Stimulated activated CD8-positive, alpha-beta memory T cell treated with anti-CD3 and anti-CD28 coated beads, Interleukin-2, amount 100 ng/mL, for 1 hour (primary cell): ENCODE measurements at places on chromosomes 5 and 9.

DNA sequence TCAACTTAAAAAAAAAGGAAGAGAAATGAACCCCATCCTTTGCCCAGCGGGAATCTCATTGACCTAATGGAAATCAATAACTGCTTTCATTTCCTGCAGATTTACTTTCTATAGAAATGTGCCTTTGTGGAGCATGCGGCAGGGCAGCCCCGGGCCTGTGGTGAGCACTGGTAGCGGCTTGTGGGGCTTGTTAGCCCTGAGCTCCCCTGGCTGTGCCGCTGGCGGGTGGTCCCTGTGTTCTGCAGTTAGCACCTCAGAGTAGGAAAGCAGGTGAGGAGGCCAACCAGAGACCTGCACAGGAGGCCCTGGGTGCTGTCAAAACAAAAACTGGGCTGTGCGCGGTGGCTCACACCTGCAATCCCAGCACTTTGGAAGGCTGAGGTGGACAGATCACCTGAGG lies 76.8 kb upstream of the CDK20 start:
- no peak for DNase-seq

GRCh38 chr5:36712706-36713105 lies 106.3 kb downstream of the SLC1A3 start:
- DNase-seq = no peak

DNA sequence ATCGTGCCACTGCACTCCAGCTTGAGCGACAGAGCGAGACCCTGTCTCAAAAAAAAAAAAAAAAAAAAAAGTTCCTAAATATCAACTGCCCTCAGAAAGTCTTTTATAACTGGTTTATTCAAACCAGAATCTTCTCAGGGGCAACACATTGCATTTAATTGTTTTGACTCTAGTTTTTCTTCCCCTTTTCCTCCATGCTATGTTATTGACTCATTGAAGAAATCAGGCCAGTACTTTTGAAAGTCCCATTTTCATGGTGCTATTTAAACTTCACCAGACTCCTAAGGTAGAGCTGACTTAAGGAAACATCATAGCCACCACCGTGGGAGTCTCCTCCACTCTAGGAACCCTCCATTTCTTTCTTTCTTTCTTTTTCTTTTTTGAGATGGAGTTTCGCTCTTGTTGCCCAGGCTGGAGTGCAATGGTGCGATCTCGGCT lies 83.1 kb upstream of the IL6ST start:
- no peak for DNase-seq

DNA sequence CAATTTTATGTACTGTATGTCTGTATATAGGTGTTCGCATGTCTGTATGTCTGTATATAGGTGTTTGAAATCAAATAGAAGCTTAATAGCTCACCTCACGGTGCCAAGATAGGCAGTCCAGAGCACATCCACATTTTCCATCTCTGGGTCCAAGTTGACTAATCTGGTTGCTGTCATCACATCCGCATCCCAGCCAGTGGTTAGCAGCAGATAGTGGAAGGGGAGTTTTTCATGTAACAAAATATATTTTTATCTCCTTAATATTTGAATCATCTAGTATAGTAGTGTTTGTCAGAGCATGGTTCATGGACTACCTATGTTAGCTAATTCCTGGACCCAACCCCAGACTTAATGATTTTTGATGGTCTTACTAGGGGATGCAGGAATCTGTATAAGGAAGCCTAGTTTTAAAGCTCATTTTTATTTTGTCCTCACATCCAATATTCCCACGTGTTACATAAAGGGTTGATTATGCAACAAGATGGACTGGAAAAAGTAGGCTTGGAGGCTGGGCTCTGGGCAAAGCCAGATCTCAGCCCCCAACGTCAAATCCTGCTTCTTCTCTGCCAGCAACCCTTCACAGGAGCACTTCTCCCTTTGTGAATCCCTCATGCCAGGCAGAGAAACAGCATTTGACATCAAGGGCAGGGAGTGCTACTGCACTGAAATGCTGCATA lies 219.7 kb downstream of the ZSWIM6 start:
- DNase-seq = no peak

- DNase-seq = no peak
Measured at GRCh38 chr5:179729727-179730126, 2.9 kb upstream of the MAML1 start.

- peak; percentile 52 for DNase-seq
Measured at GRCh38 chr9:127555840-127556820, 55.9 kb upstream of the STXBP1 start.

DNA sequence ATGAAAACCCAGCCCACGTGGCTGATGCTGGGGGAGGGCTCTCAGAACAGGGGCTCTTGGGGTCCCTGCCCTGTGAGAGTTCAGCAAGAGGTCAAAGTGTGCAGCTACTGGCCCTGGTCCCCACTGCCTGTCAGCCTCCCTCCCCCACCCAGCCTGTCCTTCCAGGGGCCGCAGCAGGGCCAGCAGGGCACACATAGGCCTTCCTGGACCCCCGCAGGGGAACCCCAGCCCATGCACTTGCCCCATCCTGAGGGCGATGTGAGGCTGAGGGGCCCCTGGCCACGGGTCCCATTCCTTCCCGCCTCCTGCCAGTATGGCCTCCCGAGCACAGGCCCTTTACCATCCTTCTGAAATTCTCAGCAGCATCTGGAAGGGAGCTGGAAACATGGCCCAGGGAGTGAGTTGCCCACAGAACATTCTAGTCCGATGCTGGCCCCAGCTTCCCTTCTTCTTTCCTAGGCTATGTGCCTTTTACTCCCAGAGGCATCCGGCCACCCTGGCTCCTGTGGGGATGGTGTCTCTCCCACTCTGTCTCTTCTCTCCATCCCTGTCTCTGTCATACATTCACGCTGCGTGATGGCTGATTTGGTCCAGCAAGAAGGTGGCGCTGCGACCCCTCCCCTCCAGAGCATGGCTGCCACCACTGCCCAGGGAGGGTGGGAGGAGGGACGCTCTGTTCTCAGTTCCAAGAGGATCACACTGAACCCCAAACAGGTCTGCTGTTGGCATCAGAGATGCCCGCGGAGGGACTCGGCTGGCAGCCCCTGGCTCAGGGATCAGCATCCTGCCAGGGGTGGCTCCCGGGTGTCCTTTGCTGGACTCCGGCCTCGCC lies 19.6 kb downstream of the MRPL36 start:
- no peak for DNase-seq
